ENCODE measurements at places on chromosomes 4 and X.
A peak's percentile ranks its signal among the peaks of the same experiment; 100 is the strongest.

DNA sequence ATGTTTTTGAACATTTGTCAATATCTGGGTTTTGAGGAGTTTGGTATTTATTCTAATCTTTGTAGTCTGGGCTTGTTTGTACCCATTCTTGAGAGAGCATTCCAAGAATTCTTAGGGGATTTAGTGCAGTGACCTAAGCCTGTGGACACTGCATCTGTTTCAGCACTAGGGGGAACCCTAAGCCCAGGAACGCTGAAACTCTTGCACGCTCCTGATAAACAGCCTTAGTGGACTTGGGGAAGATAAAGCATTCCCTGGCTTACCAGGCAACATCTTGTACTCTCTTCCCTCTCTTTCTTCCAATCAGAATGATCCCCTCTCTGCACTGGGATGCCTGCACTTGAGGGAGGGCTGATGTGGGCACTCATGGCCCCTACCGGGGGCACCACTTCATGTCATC lies 654.9 kb upstream of the HTR2C start:
- peak; percentile 100 for ATAC-seq

DNA sequence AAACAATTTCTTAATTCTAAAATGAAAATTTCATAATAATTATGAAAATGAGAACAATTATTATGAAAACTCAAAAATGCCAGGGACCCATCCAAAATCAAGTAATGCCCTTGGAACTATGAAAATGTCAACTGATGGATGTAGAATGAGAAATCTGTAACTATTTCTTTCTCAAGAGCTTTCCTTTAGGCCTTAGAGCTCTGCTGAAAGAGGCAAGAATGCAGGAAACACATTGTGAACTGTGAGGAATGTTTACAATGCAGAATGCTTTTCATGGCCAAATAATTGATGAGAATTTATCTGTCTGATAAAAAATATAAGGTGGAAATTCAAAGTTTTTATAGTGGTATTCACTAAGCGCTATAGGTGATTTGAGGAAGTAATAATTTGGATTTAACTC lies 207.1 kb upstream of the PCDH18 start:
- ATAC-seq = no peak

GRCh38 chr4:121190389-121190788 lies 26.3 kb upstream of the TNIP3 start:
- no peak for ATAC-seq

- ATAC-seq = no peak
These were observed 320.4 kb upstream of the SLC7A11 start for GRCh38 chr4:138562544-138562991.

DNA sequence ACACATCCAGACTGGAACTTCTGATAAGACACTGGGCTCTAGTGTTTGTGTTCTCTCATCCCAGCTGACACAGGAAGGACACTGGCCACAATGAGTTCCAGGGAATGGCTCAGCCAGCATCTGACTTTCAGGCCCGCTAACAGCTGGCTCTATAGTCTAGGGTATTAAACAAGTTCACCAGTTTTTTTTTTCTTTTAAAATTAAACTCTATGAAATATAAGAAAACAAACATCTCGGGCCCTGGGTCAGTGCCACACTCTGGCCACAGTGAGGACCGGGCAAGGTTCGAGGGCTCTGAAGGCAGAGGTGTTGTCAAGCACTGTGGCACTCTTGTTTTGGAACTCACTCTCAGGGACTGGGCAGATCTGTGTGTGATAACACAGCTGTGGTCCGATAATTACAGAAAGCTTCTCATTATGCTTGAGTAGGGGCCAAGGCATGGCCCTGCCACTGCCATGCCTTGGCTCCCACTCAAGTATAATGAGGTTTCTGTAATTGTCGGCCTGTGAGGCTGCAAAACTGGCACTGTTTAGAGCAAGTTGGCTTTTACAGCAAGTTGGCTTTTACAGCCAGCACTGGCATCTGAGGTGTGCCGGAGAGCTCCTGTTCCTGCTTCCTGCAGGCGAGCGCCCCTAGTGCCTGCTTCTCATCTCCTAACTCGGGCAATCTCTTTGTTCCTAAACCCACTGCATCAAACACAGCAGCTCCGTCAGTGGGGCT lies 62.8 kb downstream of the PPP1R2C start:
- peak; percentile 72 for ATAC-seq

DNA sequence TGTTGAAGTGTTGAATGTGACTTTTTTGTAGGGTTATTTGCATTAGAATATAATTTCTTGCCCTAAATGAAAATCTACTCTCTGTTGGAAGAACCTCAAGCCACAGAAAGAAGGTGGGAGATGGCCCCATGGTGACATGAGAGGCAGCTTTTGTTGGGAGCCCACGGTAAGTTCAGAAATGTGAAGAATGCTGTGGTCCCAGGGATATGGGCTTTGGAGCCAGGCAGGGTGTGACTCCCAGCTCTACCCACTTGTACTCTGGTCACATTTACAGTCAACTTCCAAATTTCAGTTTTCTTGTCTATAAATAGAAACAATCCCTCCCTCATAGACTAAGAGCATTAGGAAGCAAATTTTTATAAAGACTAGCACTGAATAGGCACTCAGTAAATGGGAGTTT lies 177.8 kb downstream of the RAB28 start:
- no peak for ATAC-seq

DNA sequence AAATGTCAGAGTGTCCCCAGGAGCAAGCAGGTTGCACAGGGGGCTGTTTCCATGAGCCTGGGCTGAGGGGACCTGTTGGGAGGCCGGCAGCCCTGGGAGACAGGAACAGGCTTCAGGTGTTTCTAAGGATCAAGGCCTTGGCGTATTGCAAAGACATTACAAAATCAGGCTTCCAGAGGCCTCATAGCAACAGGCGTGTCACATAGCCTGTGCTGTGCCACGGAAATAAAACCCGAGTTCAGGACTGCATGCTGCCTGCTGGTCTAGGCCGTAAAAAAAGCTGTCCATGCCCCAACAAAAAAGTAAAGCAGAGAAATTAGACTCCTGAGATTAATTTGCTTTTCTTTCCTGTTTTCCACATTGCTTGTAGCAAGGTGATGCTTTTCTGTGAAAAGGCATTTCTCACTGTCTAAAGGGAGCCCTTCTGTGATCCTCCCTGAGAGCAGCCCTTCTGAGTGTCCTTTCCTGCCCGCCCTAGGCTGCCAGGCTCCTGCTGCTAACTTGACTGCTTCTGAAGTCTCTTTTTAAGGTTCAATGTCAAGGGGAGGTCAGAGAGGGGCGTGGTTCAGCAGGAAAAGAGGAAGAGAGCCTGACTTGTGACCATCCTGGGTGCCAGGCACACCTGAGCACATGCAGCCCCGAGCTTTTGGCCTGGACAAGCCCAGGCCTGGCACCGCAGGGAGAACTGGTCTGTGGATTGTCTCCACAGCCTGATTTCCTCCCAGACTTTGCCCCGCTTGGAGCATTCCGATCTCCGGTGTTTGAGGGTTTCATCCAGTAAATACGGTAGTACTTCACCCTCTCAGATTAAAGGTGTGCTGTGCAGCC lies 21.3 kb downstream of the SHROOM2 start:
- no peak for ATAC-seq

- peak; percentile 66 for ATAC-seq
These were observed 269.2 kb downstream of the TRIML1 start for GRCh38 chr4:188408244-188409030.

DNA sequence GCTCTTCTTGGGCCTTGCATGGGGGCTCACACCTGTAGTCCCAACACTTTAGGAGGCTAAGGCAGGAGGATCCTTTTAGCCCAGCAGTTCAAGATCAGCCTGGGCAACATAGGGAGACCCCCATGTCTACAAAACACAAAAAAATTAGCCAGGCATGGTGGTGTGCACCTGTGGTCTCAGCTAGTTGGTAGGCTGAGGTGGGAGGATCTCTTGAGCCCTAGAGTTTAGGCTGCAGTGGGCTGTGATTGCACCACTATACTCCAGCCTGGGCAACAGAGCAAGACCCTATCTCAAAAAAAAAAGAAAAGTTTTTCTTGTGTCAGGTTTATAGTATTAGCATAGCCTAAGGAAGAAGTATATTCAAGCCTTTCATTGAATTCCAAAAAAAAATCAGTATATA lies 30.8 kb upstream of the FAM241A start:
- no peak for ATAC-seq

DNA sequence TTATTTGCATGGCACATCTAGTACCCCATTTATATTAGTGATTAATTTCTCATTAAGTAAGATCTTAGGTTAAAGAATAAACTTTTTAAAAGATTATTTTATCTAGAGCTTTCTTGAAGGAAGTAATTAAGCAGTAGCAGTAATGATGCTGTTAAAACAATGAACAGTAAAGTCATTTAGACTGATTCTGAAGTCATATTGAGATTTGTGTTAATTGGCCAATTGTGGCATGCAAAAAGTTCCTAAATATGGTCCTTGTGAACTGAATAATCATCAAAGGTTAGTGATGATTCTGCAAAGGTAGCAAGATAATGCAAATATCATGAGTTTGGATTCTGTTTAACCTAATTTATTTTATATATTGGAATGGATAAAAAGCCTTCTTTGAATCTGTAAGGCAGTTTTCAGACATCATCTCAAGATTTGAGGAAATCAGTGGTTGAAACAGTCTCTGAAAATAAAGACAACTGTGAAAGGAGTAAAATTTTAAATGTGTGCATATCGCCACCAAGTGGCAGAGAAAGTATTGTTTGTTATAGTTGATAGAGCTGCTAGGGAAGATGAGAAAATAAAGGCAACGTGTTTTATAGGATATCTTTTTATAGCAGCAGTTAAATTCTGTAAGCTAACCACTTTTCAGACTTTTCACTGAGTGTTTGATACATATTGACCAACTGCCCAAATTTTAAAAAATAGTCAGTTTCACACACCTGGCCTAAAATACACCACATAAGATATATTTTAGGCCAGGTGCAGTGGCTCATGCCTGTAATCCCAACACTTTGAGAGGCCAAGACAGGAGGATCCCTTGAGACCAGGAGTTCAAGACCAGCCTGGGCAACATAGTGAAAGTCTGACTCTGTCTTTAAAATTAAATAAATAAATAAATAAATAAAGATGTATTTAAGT lies 79.6 kb downstream of the CCKAR start:
- ATAC-seq = peak; percentile 89

DNA sequence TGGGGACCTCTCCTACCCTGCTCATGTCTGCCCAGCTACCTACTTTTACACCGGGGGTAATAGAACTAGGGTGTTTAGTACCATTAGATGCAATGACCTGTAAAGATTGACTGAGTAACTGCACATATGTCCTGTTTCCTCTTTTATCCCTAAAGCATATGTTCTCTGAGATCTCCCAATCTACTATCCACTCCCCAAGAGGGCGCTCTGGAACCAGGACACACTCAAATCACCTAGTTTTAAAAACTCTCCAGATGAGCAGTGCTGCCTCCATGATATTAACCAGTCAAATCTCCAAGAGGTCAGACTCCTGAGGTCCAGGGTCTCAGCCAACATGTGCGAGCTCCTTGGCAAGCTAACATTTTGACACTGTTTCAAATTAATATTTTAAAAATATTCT lies 87.0 kb upstream of the TSPAN5 start:
- peak; percentile 51 for ATAC-seq

DNA sequence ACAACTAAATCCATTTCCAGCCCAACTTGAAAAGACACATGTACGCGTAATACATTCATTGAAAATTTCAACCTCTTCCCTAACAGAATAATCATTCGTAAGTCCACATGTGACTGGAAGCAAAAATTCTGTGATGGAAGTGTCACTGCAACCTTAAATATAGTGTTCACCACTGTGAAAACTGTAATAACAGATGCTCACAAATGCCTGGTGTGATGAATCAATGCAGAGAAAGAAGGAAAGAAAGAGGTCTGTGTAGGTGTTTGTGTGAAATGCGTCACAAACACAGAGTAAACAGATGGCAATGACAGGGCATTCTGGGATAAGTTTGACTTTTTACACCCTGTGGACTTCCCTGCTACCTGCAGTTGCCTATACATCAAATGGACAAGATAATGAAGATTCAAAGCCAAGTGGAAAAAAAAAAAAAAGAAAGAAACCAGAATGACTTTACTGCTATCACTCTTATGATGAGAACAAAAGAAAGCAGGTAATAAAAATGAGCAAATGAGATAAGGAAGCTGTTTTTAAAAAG lies 123.3 kb downstream of the EPHA5 start:
- ATAC-seq = no peak

GRCh38 chr4:38987491-38987890 lies 44.7 kb downstream of the TMEM156 start:
- no peak for ATAC-seq

DNA sequence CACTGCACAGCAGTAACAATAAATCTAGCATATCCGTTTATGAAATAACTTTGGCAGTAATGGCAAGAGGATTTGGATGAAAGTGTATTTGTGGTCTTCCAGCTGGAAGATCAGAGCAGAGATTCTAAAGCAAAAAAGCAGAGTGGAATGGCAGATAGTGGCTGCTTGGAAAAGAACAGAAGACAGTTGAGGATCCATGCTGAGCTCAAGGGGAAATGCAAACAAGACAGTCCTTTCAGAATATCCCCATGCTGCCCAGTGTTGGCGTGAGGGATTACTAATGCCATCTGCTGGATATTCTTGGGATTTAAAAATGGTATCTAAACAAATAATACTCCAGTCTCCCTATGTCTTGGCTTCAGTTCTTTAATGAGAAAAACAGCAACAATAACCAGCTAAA lies 629.1 kb upstream of the ATOH1 start:
- ATAC-seq = peak; percentile 95

GRCh38 chr4:109365939-109366338 lies 63.5 kb upstream of the COL25A1 start:
- no peak for ATAC-seq

GRCh38 chr4:123869286-123870215 lies 473.0 kb downstream of the SPRY1 start:
- ATAC-seq = no peak

- ATAC-seq = no peak
These were observed 170.0 kb upstream of the RPL34 start for GRCh38 chr4:108450236-108450898.

All from SK-N-SH treated with all-trans-retinoic acid at 6 μM for 48 hours (cell line).